Hepatocyte (in vitro differentiated cells): ENCODE measurements at places on chromosomes 5 and 9.

- no peaks in the 10 kb centered on the region for H3K27me3 ChIP-seq
- H3K36me3 ChIP-seq: no peaks in the 10 kb centered on the region
- no peak for DNase-seq
These were observed 39.8 kb downstream of the CYSTM1 start for GRCh38 chr5:140214831-140215230.

- no peaks in the 10 kb centered on the region for H3K4me1 ChIP-seq
- H3K36me3 ChIP-seq: no peaks in the 10 kb centered on the region
- H3K27me3 ChIP-seq: no peaks in the 10 kb centered on the region
- no peak for DNase-seq
- H3K4me3 ChIP-seq: no peak overlapping the region
These were observed 606.8 kb downstream of the RAB3C start for GRCh38 chr5:59189472-59190244.

DNA sequence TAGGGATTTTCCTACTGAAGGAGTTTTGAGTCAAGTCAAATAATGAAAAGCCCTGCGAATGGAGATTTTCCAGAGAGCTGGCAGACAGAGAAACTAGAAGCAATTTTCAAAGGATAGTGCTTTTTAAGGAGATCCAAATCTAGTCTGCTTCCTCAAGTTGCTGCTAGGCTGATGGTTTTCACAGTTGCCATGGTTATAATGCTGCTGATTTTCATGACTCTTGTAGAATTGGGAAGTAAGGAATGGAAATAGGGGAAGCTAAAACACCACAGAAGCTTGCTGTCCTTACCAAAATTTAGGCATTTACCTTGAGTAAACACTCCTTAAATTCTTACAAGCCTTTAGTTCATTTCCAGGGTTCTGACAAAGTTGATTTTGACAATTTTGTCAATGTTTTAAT lies 30.1 kb upstream of the HAPLN1 start:
- H3K36me3 ChIP-seq: no peaks in the 10 kb centered on the region
- H3K27ac ChIP-seq: no peak overlapping the region
- H3K27me3 ChIP-seq: no peaks in the 10 kb centered on the region

GRCh38 chr9:79357194-79357593 lies 214.6 kb upstream of the TLE4 start:
- H3K4me1 ChIP-seq: peaks cover 3% of the 10 kb centered on the region
- H3K27me3 ChIP-seq: peaks cover under 1% of the 10 kb centered on the region
- no peak for DNase-seq
- no peaks in the 10 kb centered on the region for H3K36me3 ChIP-seq

GRCh38 chr5:150778517-150779396 lies at the start of gene SMIM3:
SMIM3 (plus strand) TSS chr5:150778757; CDS start chr5:150795441, 16,684 bp downstream.
- DNase-seq: peak; percentile 90
- peak within 1 kb of the TSS; percentile 77 for H3K4me3 ChIP-seq
- H3K4me1 ChIP-seq: peaks cover 35% of the 10 kb centered on the region
- H3K36me3 ChIP-seq: no peaks in the 10 kb centered on the region

DNA sequence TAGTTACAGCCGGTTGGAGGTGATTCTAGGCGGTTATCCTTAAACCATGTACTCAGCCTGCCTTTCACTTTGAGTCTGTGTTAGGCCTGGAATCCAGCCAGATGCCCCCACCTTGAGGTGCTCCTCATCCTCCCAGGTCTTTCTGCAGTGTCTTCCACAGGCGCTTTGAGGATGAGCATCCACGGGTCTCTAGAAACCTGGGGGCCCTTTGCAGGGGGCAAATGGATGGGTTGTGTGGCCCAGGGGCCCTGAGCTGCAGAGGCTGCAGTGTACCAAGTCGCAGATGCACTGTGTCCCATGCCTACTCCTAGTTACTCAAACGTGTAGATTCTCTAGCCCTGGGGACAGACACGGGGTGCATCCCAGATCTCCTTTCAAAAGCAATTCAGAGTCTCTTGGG lies 242.1 kb upstream of the IRX1 start:
- no peak overlapping the region for H3K27ac ChIP-seq
- H3K4me3 ChIP-seq: no peak overlapping the region
- H3K4me1 ChIP-seq: no peaks in the 10 kb centered on the region

DNA sequence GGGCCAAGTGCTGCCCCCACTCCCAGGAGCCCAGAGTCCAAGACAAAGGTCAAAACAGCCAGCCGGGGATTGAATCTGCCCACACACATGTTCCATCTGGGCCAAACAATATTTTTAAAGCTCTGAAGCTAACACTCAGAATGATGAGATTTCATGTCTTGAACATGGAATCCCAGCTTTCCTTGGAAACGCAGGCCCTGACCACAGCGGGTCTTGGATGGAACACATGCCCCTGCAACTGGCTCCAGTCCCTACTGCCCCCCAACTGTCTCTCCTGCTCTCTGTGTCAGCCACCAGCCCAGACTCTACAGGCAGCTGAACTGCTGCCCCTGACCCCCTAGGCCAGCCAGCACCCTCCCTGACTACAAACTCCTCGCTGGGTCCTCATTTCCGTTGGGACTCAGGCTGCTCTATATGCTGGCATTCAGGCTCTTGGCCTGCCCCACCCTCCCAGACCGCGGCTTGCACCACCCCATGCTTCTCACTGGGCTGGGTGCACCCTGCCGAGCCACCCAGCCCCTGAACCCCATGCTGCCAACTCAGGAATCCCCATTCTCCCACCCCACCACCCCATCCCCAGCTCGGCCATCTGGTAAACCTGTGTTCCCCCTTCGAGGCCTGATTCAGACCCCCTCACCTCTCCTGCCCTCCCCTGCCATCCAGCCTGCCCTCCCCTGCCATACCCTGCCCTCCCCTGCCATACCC lies 71.7 kb downstream of the ADAMTS2 start:
- no peak overlapping the region for H3K4me3 ChIP-seq
- no peak for DNase-seq
- no peaks in the 10 kb centered on the region for H3K36me3 ChIP-seq
- H3K27ac ChIP-seq: peak overlapping the region; percentile 62

DNA sequence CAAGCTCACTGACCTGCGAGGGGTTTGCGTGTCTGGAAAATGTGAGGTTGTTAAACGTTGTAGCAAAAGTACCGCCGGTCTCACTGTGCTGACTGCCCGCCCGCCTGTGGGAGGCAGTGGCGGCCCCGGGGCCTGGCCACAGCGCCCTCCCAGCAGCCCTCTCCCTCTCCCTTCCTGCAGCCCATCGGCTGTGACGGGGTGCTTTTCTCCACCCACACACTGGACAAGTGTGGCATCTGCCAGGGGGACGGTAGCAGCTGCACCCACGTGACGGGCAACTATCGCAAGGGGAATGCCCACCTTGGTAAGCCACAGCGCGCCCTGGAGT lies 6.2 kb downstream of the ADAMTSL2 start:
- no peaks in the 10 kb centered on the region for H3K36me3 ChIP-seq
- no peaks in the 10 kb centered on the region for H3K27me3 ChIP-seq
- no peak for DNase-seq
- no peak overlapping the region for H3K27ac ChIP-seq
